ENCODE measurements at places on chromosomes 4 and X.

GRCh38 chr4:137967480-137968190 lies 274.5 kb downstream of the SLC7A11 start:
- H3K27ac ChIP-seq: no peak overlapping the region
- DNase-seq: no peak
- H3K4me1 ChIP-seq: no peaks in the 10 kb centered on the region
- H3K36me3 ChIP-seq: no peaks in the 10 kb centered on the region

DNA sequence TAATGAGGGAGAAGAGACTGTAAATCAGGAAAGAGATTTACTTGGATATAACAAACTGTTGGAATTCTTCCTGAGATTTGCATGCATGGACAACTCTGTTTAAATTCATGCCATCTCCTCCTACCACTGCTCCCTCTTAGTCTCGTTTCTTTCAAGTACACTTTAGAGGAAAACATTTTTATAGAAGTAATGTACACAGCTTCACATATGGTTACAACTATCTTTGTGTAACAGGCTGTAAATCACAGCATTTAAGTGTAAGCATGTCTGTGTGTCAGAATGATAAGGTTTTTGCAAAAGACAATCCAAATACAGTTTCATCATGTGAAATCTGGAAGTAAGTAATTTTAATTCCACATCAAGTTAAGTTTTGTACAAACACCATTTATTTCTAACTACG lies 21.5 kb upstream of the ENPEP start:
- no peaks in the 10 kb centered on the region for H3K36me3 ChIP-seq
- peaks cover 4% of the 10 kb centered on the region for H3K27me3 ChIP-seq
- no peaks in the 10 kb centered on the region for H3K4me1 ChIP-seq
- no peak for DNase-seq
- no peak overlapping the region for H3K27ac ChIP-seq

- H3K4me1 ChIP-seq: peaks cover 10% of the 10 kb centered on the region
- H3K36me3 ChIP-seq: peaks cover 9% of the 10 kb centered on the region
- H3K27ac ChIP-seq: peak overlapping the region; percentile 46
These were observed 64.4 kb downstream of the HAUS3 start for GRCh38 chr4:2177443-2178093.

- peaks cover 7% of the 10 kb centered on the region for H3K27me3 ChIP-seq
- H3K4me3 ChIP-seq: peak overlapping the region; percentile 67
- peaks cover 2% of the 10 kb centered on the region for H3K36me3 ChIP-seq
These were observed 233.6 kb upstream of the RPS6KA3 start for GRCh38 chrX:20500171-20500865.

GRCh38 chrX:39174772-39175417 lies 373.6 kb downstream of the MID1IP1 start:
- H3K4me1 ChIP-seq: peaks cover 6% of the 10 kb centered on the region
- peak overlapping the region; percentile 83 for H3K27ac ChIP-seq

DNA sequence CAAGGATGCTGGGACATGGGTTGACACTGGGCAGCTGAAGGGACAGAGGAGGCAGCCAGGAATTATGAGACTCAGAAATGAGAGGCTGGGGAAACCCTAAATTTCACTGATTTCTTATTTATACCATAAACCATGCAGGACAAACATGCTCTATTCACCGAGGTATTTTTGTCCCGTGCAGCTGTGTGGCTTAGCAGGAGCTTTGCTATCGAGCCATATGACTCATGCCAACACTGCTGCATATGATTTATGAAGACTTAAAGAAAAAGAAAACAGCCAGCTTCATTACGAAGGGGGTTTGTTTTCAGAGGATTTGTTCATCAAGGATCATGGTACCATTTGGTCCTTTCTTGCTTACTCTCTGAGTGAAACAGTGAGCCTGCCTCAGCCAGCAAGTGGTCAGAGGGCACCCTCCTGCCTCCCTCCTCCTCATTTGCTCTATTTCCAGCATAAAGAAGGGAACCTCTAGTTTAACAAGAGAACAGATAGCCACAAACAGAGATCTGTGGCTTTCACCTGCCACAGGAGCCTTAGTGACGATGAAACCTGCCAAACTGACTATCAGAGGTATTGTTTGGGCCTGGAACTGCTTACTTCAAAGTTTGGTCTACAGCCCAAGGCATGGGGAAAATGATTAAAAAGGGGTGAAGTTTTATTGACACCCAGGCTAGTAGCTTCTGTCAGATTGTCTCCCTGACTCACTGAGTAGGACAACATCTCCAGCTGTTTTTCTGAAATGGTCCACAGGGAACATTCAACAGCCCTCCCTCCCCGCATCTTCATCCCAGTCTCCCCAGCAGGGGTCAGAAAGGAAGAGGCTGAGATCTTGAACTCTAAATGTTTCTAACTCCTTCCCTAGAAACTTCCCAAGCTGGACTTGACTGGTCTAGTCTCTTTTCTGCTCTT lies 80.1 kb upstream of the MAML3 start:
- H3K27ac ChIP-seq: peak overlapping the region; percentile 83
- peaks cover 27% of the 10 kb centered on the region for H3K4me1 ChIP-seq
- H3K4me3 ChIP-seq: peak overlapping the region; percentile 60
- H3K27me3 ChIP-seq: no peaks in the 10 kb centered on the region
- no peak for DNase-seq
- H3K36me3 ChIP-seq: no peaks in the 10 kb centered on the region

GRCh38 chr4:21571100-21571499 lies 377.5 kb downstream of the KCNIP4 start:
- no peak overlapping the region for H3K27ac ChIP-seq
- no peak for DNase-seq
- no peaks in the 10 kb centered on the region for H3K36me3 ChIP-seq
- H3K27me3 ChIP-seq: no peaks in the 10 kb centered on the region

DNA sequence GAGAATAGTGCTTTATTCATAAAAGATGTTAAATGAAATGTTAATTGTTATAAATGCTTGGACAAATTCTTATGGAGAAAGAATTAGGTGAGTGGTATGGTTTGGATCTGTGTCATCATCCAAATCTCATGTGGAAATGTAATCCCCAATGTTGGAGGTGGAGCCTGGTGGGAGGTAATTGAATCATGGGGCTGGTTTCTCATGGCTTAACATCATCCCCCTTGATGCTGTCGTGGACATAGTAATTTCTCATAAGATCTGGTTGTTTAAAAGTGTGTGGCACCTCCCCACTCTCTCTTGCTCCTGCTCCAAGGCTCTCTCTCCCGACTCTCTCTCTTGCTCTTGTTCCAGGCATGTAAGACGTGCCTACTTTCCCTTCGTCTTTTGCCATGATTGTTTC lies 22.5 kb downstream of the GYPE start:
- H3K4me3 ChIP-seq: no peak overlapping the region
- DNase-seq: no peak
- H3K4me1 ChIP-seq: no peaks in the 10 kb centered on the region
- no peak overlapping the region for H3K27ac ChIP-seq
- H3K36me3 ChIP-seq: peaks cover 2% of the 10 kb centered on the region

GRCh38 chr4:163500586-163500985 lies 6.1 kb downstream of the TMA16 start:
- no peak for DNase-seq
- no peaks in the 10 kb centered on the region for H3K27me3 ChIP-seq
- H3K4me3 ChIP-seq: no peak overlapping the region
- H3K4me1 ChIP-seq: peaks cover 18% of the 10 kb centered on the region

DNA sequence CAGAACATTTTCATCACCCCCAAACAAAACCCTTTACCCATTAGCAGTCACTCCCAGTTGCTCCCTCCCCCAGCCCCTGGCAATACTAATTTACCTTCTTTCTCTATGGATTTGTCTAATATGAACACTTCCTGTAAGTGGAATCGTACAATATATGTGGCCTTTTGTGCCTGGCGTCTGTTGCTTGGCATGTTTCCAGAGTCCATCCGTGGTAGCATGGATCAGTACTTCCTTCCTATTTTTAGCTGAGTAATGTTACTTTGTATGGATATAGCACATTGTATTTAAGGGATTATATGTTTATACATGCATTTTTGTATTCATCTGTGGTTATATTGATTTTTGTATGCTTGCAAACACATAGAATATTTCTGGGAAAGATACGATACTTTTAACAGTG lies 48.2 kb downstream of the PPEF1 start:
- H3K36me3 ChIP-seq: no peaks in the 10 kb centered on the region
- no peaks in the 10 kb centered on the region for H3K4me1 ChIP-seq
- no peaks in the 10 kb centered on the region for H3K27me3 ChIP-seq
- H3K4me3 ChIP-seq: no peak overlapping the region
- no peak for DNase-seq

- DNase-seq: no peak
- peak overlapping the region; percentile 95 for H3K27ac ChIP-seq
- H3K4me3 ChIP-seq: peak overlapping the region; percentile 63
These were observed 56.0 kb downstream of the VGLL1 start for GRCh38 chrX:136588036-136588435.

DNA sequence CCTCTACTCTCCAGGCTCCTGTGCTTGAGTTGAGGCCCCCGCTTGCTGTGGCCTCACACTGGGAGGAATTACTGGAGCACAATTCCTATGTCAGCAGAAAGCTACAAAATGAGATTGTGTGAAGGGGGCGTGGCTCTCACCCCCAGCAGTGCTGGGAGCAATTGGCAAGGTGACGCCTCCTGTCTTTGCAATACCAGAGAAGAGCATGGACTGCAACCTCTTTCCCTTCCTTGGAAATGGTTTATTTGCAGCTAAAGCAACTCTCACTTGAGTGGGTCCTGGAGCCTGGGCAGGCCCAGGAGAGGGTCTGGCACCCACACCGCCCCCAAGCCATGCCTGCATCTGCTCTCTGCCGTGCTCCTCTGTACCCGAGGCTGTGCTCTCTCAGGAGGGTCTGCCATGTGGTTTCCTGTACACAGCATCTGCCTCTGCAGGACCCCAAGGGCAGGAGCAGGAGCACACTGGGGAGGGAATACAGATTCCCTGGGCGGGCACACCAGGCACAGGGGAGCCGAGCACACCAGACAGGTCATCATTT lies 32.9 kb upstream of the HGFAC start:
- H3K27me3 ChIP-seq: no peaks in the 10 kb centered on the region
- DNase-seq: no peak
- H3K27ac ChIP-seq: no peak overlapping the region
- no peaks in the 10 kb centered on the region for H3K4me1 ChIP-seq
- no peak overlapping the region for H3K4me3 ChIP-seq

- H3K27ac ChIP-seq: no peak overlapping the region
- DNase-seq: no peak
- no peaks in the 10 kb centered on the region for H3K4me1 ChIP-seq
- H3K27me3 ChIP-seq: no peaks in the 10 kb centered on the region
- no peaks in the 10 kb centered on the region for H3K36me3 ChIP-seq
- H3K4me3 ChIP-seq: no peak overlapping the region
These were observed 503.2 kb upstream of the CTSO start for GRCh38 chr4:156456830-156457229.

- H3K4me3 ChIP-seq: no peak overlapping the region
- no peaks in the 10 kb centered on the region for H3K27me3 ChIP-seq
- H3K36me3 ChIP-seq: no peaks in the 10 kb centered on the region
- no peak overlapping the region for H3K27ac ChIP-seq
- H3K4me1 ChIP-seq: peaks cover 7% of the 10 kb centered on the region
These were observed 86.9 kb downstream of the RELL1 start for GRCh38 chr4:37599092-37599790.

DNA sequence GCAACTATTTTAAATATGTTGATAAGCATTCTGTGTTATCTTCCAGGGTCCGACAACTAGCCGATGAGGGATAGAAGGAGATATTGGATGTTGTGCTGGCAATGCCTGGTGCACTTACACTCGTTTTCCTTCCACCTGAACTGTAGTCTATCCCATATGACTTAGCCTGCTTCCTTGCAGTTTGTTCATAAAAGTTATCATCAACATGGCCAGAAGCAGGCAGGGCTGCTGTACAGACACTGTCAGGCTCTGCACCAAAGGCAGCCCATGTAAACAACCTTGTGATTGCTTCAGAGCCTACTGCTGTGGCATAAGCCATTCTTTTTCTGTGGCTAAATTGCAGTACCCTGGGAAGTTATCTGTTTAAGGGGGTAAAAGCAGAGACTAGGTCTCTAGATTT lies 1.6 kb downstream of the MAPK10 start:
- no peaks in the 10 kb centered on the region for H3K36me3 ChIP-seq
- DNase-seq: no peak
- no peak overlapping the region for H3K27ac ChIP-seq
- H3K4me3 ChIP-seq: no peak overlapping the region
- H3K4me1 ChIP-seq: peaks cover 11% of the 10 kb centered on the region
- H3K27me3 ChIP-seq: peaks cover 8% of the 10 kb centered on the region

- H3K27me3 ChIP-seq: no peaks in the 10 kb centered on the region
- H3K27ac ChIP-seq: peak overlapping the region; percentile 87
- peaks cover 25% of the 10 kb centered on the region for H3K36me3 ChIP-seq
- DNase-seq: no peak
- H3K4me3 ChIP-seq: peak overlapping the region; percentile 64
These were observed 27.5 kb downstream of the NSD2 start for GRCh38 chr4:1898681-1899080.

DNA sequence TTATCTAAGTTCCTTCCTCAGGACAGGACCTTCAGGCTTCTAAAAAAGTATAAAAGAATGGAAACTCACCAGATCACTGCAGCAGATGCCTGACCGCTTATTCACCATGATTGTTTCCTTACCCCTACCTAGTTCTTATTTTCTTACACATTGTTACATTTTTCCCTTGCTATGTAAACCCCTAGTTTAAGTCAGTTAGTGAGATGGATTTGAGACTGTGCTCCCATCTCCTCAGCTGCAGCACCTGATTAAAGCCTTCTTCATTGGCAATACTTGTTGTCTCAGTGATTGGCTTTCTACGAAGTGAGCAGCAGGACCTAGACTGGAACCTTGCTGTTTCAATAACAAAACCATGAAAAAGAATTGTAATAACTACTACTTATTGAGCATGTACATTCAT lies 4.7 kb downstream of the SPARCL1 start:
- H3K4me3 ChIP-seq: no peak overlapping the region
- no peaks in the 10 kb centered on the region for H3K36me3 ChIP-seq
- H3K4me1 ChIP-seq: no peaks in the 10 kb centered on the region
- no peaks in the 10 kb centered on the region for H3K27me3 ChIP-seq

DNA sequence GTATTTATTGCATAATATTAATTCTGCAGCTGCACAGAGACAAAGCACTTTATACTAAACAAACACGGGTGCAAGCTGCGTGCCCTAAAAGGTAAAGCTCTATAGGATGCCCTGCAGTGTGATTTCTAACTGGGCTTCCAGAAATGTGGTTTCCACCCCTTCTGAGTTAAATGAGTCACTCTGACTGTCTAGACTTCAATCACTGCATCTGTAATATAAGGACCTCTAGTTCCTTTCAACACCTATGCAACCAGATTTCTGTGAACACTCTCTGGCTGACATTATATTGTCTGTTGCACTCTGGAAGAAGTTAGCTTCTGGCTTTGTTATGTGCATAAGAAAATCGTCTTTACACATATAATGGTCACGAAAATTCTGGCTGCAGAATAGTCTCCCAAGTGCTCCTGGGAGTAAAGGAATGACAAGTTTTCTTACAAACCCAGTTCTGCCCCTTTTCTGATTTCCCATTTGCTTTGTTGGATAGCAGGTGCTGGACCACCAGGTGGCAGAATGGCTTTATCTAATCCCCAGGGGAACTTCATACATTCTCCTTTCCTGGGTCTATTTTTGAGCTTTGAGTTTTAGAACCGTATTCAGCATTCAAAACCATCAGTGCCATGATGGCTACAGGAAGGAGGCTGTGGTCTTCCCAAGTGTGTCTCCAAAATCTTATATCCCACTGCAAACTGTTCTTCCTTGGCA lies 842.2 kb downstream of the STIM2 start:
- H3K4me1 ChIP-seq: no peaks in the 10 kb centered on the region
- H3K27me3 ChIP-seq: no peaks in the 10 kb centered on the region
- H3K27ac ChIP-seq: no peak overlapping the region
- no peaks in the 10 kb centered on the region for H3K36me3 ChIP-seq
- no peak overlapping the region for H3K4me3 ChIP-seq
- DNase-seq: no peak

GRCh38 chr4:110994781-110995180 lies 371.9 kb upstream of the PITX2 start:
- no peak for DNase-seq
- H3K27me3 ChIP-seq: no peaks in the 10 kb centered on the region
- H3K4me1 ChIP-seq: no peaks in the 10 kb centered on the region
- no peak overlapping the region for H3K27ac ChIP-seq
- no peaks in the 10 kb centered on the region for H3K36me3 ChIP-seq
- H3K4me3 ChIP-seq: no peak overlapping the region

All from activated naive CD8-positive, alpha-beta T cell treated with anti-CD3 and anti-CD28 coated beads, Interleukin-2, amount 10 ng/mL, durations not matched to agents 7 days and 5 days (primary cell).